ENCODE measurements at places on chromosomes 4 and X.

DNA sequence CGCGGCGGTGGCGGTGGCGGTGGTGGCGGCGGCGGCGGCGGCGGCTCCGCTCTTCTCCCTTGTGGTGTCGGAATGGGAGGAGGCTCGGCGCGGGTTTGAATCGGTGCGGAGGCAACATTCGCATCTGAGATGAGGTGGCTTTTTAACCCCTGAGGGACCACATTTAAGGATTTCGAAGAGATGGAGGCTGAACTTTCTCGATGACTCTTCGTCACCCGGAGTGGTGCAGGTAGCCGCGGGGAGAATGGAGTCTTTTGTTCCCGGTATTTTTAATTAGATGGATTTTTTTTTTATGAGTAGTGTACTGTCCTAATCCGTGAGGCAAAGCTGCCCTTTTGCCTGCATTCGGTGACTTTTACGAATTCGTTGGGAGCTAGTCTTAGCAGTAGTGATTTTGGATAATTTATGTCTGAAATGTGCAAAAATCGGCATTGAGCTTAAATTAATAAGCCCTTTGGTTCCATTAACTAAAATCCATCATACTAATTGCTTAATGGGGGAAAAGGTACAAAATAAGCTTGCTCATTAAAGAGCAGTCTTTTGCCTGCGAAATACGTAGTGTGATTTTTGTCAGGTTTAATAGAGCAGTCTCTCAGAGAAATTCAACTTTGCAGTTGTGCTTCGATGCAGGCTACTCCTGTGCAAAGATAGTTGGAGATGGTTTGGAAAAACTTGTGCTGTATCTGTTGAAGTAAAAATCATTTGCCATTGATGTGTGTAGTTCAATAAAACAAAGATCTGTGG is 206.2 kb downstream of the TENM3 start:
- no peaks in the 10 kb centered on the region for H3K36me3 ChIP-seq
- no peaks in the 10 kb centered on the region for H3K4me1 ChIP-seq
- peak; percentile 93 for DNase-seq
- H3K4me3 ChIP-seq: peak overlapping the region; percentile 64
- peak overlapping the region; percentile 87 for H3K27ac ChIP-seq

GRCh38 chr4:106149026-106149425 is 167.0 kb downstream of the TBCK start:
- no peak overlapping the region for H3K4me3 ChIP-seq
- no peaks in the 10 kb centered on the region for H3K4me1 ChIP-seq
- no peaks in the 10 kb centered on the region for H3K27me3 ChIP-seq
- no peaks in the 10 kb centered on the region for H3K36me3 ChIP-seq
- no peak overlapping the region for H3K27ac ChIP-seq

DNA sequence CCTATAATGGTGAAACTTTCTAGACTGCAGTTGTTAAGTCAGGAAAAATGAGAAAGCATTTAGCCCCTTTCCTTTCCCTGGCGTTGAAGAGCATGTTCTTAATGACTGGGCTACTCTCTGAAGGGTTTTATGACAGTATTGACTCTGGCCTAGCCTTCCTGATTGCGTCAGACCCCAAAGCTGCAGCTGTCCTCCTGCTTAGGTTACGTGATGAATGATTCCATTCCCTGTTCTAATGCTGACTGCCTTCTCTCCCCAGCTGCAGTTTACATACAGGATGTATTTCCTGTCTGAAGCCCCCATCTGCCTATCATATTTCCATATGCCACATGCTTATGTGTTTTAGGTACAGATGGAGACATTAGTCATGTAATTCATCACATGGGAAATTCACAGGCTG is 105.8 kb upstream of the EGFL6 start:
- no peak overlapping the region for H3K27ac ChIP-seq
- no peaks in the 10 kb centered on the region for H3K27me3 ChIP-seq
- no peaks in the 10 kb centered on the region for H3K36me3 ChIP-seq
- H3K4me1 ChIP-seq: no peaks in the 10 kb centered on the region

DNA sequence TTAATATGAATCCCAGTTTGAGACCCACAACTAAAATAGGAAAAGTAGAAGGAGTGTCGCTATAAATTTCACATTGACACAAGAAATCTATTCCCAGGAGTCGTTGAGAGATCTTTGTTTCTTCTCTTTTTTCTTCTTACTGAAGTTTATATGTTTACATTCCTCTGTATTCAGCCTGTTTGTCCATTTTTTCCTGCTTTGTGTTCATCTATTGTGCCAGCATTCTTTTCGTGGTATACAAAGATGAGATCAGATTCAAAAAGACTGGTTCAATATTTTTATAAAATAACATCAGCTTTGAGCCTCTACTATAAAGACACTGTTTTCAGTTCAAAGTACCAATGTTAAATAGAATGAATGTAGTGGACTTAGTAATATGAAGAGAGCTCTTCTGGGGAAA is 95.4 kb upstream of the MYOZ2 start:
- no peaks in the 10 kb centered on the region for H3K4me1 ChIP-seq
- H3K27me3 ChIP-seq: no peaks in the 10 kb centered on the region
- no peak overlapping the region for H3K27ac ChIP-seq

GRCh38 chr4:8820178-8821102 is 51.2 kb downstream of the HMX1 start:
- H3K27me3 ChIP-seq: no peaks in the 10 kb centered on the region
- DNase-seq: no peak
- H3K4me1 ChIP-seq: no peaks in the 10 kb centered on the region
- no peak overlapping the region for H3K27ac ChIP-seq
- H3K36me3 ChIP-seq: no peaks in the 10 kb centered on the region
- no peak overlapping the region for H3K4me3 ChIP-seq
